ENCODE measurements at places on chromosomes 7 and 10.

GRCh38 chr7:30091491-30091912 is 43.3 kb upstream of the MTURN start:
- peak; percentile 71 for DNase-seq

- peak; percentile 52 for DNase-seq
These were observed 83.0 kb downstream of the CXCL12 start for GRCh38 chr10:44301781-44302355.

DNA sequence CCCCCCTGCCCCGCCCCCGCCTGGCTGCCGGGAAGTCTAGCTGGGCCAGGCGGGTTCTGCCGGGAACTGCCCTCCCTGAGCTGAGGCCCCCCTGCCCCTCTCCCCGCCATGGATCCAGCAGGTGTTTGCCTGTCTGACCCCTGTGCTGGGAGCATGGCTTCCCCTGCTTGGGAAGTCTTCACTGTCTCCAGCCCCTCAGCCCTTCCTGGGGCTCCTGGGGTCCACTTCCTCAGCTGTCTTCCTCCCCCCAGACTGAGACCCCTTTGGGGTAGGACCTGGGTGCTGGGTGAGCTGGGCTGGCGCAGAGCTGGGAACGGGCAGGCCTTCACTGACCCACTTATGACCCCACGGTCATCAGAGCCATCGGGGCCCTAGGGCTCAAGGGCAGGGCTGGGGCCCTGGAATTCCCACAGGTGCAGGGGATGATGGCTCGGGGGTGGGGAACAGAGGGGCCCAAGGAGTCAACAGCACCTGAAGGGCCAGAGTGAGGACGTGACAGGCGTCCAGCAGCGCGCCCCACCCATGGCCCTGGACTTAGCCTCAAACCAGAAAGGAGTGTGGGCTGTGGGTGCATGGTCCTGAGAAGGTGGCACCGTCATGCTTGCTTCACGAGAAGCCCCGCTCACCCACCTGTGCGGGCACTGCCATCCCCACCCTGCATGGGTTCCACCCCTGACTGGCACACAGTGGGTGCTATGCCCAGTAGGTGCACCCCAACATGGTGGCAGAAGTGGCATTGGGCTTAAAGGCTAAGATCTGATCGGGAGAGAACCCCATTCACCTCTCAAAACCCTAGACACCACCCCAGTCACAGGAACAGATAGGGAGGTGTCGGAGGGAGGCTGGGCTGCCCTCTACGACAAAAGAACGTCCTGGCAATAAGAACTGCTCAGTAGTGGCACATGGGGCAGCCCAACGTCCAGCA is 16.2 kb upstream of the TNRC18 start:
- DNase-seq, result no peak

GRCh38 chr10:30503700-30504266 is 69.8 kb downstream of the MAP3K8 start:
- DNase-seq, result peak; percentile 88

- DNase-seq, result no peak
These were observed 87.9 kb upstream of the PLXDC2 start for GRCh38 chr10:19728376-19728775.

DNA sequence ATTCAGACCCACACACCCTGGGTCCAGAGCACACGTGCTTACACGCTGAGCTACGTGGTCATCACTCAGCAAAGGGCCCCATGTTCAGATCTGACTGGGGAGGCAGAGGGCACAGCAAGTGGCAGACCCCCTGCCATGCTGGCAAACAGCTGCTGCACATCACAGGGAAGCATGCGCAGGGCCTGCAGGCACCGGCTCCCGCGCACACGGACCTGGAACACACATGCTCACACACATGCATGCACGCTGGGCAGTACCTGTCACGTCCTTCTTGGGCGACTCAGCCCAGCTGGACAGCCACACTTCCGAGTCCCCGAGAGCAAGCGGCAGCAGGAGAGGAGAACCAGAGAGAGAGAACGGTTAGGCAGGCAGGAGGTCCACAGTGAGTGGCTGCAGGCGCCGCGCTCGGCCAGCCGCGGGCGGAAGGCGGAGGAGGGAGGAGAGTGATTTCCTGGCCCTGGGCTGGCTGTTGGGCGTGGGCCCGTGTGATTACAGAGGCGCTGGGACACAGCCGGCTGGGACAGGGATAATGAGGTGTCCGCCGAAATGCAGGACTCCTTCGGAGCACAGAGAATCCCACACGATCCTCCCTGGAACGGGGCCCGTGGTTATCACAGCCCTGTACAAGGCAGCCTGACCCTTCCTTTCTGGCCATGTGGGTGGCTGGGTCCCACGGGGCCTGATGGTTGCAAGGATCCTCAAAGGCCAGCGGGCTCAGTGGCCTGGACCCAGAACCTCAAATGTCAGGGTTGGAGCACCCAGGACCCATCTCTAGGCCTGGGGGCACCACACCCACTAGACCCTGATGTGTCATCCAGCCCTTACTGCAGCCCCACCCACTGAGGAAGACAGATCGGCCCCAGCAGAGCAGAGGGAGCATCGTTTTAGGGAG is 175.1 kb downstream of the NEURL1 start:
- no peak for DNase-seq

DNA sequence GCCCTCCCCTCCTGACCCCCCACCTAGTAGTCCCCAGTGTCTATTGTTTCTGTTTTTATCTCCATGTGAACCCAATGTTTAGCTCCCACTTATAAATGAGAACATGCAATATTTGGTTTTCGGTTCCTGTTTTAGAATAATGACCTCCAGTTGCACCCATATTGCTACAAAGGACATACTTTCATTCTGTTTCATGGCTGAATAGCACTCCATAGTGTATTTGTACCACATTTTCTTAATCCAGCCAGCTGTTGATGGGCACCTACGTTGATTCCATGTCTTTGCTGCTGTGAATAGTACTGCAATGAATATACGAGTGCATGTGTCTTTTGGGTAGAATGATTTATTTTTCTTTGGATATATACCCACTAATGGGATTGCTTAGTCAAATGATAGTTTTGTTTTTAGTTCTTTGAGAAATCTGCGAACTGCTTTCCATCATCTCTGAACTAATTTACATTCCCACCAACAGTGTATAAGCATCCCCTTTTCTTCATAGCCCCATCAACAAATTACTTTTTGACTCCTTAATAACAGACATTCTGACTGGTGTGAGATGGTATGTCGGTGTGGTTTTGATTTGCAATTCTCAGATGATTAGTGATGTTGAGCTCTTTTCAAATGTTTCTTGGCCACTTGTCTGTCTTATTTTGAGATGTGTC is 128.4 kb upstream of the PHYHIPL start:
- no peak for DNase-seq

DNA sequence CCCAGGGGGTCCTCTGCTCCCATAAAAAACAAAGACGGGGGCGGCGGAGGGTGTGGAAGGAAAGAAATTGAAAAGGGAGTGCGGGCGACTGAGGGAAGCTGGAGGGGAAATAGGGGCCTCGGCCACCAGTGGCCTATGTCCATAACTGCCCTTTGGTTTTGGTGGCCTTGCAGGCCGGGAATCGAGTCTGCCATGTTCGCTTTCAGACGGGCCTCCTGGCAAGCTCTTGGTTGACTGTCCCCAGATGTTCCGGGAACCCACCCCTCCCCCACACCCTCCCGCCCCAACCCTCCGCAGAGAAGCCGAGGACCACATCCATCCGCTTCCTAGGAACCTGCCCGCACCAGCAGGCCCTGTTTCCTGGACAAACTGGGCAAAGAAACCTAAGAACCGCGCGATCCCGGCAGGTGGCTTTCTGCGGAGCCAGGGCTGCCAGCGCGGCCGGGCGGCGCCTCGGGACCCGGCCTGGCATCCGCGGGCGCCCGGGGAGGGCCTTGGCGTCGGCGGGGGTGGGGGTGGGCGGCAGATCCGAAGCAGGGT is 20.0 kb upstream of the GATA3 start:
- DNase-seq, result no peak

DNA sequence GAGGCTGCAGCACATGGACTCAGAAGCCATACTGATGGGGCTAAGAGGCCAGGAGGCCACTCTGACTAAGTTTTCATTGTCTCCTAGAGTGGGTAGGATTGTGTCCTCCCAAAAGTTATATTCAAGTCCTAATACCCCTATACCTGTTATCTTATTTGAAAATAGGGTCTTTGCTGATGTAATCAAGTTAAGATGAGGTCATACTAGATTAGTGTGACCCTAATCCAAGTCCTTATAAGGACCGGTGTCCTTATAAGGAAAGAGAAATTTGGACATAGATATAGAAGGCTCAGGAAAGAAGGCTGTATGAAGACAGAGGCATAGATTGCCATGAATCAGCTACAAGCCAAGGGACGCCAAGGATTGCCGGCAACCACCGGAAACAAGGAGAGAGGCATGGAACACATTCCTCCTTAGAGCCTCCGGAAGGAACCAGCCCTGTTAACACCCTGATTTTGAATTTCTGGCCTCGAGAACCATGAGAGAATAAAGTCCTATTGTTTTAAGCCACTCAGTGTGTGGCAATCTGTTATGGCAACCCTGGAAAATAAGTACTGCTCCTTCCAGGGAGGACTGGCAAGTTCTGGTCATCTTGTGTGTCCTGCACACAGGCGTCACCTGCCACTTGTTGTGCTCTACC is 157.0 kb downstream of the EMX2 start:
- DNase-seq, result no peak

GRCh38 chr10:67665491-67665890 is 30.5 kb downstream of the CTNNA3 start:
- no peak for DNase-seq
